ENCODE measurements at places on chromosomes 5 and 9. TPM values are rescaled to one million over a fixed set of nuclear protein-coding genes. Genes with fewer than 3 reads are reported as not detected.

Gene VLDLR
- total RNA-seq = 69.5 TPM

Gene ANXA6
- total RNA-seq = 48.2 TPM

Gene CER1
- not detected for total RNA-seq

Gene AGXT2
- total RNA-seq = not detected

Gene SLC22A4
- 4.3 TPM for total RNA-seq

Gene SOHLH1
- not detected for total RNA-seq

Gene PCDHGA9
- 5.7 TPM for total RNA-seq

Gene FBP2
- not detected for total RNA-seq

Gene DIPK1B
- not detected for total RNA-seq

Gene LYRM7
- total RNA-seq = 2.8 TPM

Gene PCDHGB3
- total RNA-seq = 3.1 TPM

Gene LOX
- total RNA-seq = 7.9 TPM

Gene OR13D1
- not detected for total RNA-seq

Gene ARL14EPL
- not detected for total RNA-seq

Gene PKD2L2
- total RNA-seq = 0.11 TPM

Gene LHX2
- total RNA-seq = not detected

Gene NR4A3
- total RNA-seq = not detected

Gene SLC34A1
- 0.39 TPM for total RNA-seq

Gene PRKACG
- total RNA-seq = not detected

Gene SPATA31D4
- not detected for total RNA-seq

Gene GAPT
- total RNA-seq = not detected

Gene PLK2
- 615 TPM for total RNA-seq

Gene ARHGEF39
- total RNA-seq = 1.6 TPM

Gene SH2D3C
- 0.43 TPM for total RNA-seq

Gene DNAH5
- total RNA-seq = 0.39 TPM

Gene PCA3
- 0.39 TPM for total RNA-seq

Gene ADAMTS2
- 43.3 TPM for total RNA-seq

Gene RETREG1
- total RNA-seq = 15.7 TPM

Gene EIF4E1B
- total RNA-seq = not detected

Data from placental epithelial cell (primary cell).